ENCODE measurements at places on chromosomes 16 and 17.

GRCh38 chr16:15513156-15513555 lies 78.8 kb downstream of the BMERB1 start:
- DNase-seq: no peak

- no peak for DNase-seq
Observed at GRCh38 chr17:30232824-30233427, 2.6 kb downstream of the SLC6A4 start.

GRCh38 chr17:60358606-60359225 lies 33.2 kb downstream of the USP32 start:
- no peak for DNase-seq

GRCh38 chr17:21072745-21073197 lies 30.0 kb upstream of the USP22 start:
- DNase-seq: no peak

DNA sequence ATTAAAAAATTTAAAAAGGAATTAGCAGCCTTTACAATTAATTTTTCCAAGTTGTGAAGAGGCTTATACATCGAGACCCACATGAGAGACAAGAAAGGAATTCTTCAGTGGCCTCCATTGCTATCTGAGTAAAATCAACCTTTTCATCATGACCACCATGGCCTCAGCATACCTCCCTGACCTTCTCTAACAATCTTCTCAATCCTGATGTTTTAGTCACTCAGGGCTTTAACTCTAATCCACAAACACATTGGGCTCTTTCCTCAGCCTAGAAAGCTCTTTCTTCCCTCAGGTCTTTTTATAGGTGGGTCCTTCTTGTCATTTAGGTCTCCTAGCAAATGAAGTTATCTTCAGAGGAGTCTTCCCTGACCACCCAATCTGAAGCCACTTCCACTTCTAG lies 46.4 kb downstream of the SPOP start:
- DNase-seq: no peak

GRCh38 chr17:12320286-12320685 lies 299.6 kb downstream of the MAP2K4 start:
- no peak for DNase-seq

DNA sequence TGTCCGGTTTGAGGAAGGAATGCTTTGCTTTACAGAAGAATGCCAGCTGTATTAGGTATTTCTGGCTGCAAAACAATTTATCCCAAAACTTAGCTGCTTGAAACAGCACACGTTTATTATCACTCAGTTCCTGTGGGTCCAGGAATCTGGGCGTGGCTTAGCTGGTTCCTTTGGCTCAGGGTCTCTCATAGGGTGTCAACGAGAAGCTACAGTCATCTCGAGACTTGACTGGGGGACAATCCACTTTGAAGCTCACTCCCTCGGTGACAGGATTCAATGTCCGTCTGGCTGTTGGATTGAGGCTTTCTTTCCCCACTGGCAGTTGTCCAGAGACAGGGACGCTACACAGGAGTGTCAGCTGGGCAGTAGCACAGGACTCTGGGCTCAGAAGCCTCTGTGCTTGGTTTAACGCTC lies 9.6 kb upstream of the RHBDF2 start:
- no peak for DNase-seq

DNA sequence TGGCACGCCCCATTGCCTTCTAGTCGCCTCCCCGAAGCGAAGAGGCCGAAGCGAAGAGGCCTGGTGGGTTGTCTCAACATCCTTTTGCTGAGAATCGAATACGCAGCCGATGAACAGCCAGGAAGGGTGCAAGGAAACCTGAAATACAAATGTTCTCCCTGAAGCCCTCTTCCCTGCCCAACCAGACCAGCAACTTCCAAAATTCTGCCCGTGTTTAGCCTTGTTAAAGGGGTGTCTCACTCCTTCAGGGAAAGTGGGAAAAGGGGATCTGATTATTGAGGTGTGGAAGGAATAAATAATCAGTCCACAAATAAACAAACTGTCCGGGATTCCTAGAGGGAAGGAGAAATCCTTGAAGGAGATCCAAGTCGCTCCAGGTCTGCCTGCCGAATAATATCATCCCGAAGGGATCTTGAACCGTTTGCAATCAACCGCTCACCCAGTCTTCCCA lies 1.4 kb upstream of the FOXC2 start:
- DNase-seq: no peak

DNA sequence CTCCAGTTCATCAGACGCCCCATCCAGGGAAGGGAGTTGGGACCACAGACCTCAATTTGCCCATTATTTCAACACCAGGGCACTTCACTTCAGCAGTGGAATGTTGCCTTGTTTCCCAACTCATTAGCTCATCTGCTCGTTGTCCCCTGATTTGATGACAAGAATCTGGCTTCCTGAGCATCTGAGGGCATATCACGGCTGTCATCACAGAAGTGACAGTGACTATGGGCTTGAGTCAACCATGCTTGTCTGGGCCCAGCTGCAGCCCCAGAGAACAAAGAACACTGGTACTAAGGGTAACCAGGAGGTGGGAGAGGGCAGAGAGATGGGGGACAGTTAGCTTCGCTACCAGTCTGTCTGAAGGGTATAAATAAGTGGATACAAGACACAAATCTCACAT lies 266.0 kb upstream of the SDK2 start:
- no peak for DNase-seq

GRCh38 chr17:78840780-78841611 lies at the start of gene USP36:
USP36 (minus strand) TSS chr17:78840814; CDS start chr17:78836363, 4,451 bp downstream.
- peak; percentile 99 for DNase-seq

GRCh38 chr16:87412371-87412995 lies 20.3 kb downstream of the MAP1LC3B start:
- no peak for DNase-seq

DNA sequence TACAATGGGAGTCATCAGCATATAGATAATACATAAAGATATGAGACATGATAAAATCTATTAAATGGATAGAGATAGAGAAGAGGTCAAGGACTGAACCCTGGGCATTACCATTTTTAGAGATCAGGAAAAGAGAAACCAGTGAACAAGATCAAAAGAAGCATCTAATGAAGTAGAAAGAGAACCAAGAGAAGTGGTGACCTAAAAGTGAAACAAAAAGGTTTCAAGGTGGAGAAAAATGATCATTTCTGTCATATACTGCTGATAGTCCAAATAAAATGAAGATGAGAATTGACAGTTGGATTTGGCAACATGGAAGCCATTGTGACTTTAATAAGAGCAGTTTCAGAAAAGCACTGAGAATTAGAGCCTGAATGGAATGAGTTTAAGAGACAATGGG lies 165.1 kb downstream of the PPM1E start:
- DNase-seq: no peak

GRCh38 chr17:71486261-71486660 lies 634.6 kb upstream of the SOX9 start:
- no peak for DNase-seq

DNA sequence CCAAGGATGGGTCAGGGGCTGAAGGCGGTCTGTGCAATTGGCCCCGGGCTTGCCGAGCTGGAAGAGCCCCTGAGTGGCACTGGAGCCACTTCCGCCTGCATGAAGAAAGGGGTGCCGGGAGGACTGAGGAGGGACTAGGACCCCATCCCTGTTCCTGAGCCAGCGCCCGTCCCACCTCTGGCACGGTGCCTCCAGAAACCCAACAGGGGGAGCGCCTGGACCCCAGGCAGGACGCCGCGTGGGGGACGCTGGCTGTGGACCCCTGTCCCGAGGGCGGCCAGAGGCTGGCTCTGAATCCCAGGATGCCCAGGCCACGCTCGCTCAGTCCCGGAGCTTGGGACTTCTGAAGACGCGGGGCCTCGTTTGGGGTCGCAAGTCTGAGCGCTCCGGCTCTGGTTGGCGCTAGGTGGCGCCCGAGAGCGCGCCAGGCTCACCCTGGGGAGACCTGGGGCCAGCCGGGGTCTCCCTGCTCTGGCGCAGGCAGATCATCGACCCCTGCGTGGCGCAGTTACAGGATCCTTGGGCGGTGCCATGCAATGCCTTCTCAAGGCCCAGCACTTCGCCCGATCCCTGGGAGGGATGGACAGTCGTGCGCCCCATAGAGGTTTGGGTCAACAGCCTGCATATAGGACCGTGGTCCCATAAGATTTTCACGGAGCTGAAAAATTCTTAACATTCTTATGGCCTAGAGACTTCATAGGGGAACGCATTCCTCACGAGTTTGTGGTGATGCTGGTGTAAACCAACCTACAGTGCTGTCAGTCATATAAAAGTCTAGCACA lies 58.5 kb upstream of the CREBBP start:
- DNase-seq: peak; percentile 59

GRCh38 chr17:70041061-70041460 lies 34.0 kb upstream of the KCNJ16 start:
- no peak for DNase-seq

- no peak for DNase-seq
Observed at GRCh38 chr17:78859051-78859450, 18.4 kb upstream of the USP36 start.

- DNase-seq: no peak
Observed at GRCh38 chr17:76106703-76107102, 3.1 kb upstream of the EXOC7 start.

DNA sequence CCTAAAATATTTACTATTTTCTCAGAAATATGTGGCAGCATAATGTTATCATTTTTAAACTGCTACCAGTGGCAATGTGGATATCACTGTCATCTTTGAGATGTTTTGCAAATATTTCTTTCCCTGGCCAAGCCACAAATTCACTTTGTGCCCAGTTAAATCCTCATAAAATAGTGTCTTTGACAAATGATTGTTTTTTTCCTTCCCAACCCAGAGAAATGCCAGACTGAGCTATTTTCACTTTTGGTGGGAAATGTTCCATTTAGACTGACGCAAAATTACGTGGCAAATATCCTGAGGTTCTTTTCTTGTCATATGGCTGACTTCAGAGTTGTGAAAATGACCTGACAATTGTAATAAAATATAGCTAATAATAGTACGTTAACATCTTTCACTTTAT lies 807.0 kb upstream of the SOX9 start:
- no peak for DNase-seq

DNA sequence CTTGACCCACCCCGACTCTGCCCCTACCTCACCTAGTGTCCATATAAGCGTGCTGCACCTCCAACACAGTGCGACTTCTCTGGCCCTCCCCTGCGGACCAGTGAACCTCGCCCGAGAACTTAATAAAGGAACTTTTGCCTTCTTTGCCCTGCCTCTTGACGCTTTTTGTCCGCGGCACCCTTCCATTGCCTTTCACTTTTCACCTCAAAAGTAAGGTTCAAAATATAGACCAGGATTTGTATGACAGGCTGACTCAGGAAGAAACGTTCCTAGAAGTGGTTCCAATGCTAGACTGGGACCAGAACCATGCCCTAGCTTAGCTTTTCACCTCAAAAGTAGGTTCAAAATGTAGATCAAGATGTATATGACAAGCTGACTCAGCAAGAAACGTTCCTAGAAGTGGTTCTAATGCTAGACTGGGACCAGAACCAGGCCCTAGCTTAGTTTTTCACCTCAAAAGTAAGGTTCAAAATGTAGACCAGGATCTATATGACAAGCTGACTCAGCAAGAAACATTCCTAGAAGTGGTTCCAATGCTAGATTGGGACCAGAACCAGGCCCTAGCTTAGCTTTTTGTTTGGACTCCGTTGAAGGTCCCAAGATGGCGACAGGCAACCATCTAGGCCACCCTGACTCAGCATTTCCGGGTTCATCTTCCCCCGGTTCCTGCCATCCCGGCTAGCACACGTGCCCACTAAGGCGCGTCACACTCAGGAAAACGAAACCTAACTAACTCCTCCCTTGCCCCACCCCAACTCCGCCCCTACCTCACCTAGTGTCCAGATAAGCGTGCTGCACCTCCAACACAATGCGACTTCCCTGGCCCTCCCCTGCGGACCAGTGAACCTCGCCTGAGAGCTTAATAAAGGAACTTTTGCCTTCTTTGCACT lies 51.0 kb upstream of the TMEM97 start:
- no peak for DNase-seq

DNA sequence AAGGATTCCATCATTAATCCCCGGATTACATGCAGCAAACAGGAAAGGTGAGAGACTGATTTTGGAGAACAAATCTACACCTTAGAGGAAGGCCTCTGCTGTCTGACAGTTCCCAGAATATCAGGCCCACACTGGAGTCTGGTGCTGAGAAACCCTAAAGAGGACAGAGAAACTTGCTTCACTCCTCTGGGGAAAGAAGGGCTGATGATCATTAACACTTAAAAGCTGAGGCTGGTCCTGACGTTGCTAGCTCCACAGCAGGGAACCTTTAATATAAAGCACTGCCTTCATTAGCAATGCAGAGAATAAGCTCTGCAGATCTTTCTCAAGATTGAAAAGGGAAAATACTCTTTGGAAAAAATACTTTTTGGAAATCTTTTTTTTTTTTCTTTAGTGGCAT lies 1472.4 kb upstream of the GOT2 start:
- no peak for DNase-seq

DNA sequence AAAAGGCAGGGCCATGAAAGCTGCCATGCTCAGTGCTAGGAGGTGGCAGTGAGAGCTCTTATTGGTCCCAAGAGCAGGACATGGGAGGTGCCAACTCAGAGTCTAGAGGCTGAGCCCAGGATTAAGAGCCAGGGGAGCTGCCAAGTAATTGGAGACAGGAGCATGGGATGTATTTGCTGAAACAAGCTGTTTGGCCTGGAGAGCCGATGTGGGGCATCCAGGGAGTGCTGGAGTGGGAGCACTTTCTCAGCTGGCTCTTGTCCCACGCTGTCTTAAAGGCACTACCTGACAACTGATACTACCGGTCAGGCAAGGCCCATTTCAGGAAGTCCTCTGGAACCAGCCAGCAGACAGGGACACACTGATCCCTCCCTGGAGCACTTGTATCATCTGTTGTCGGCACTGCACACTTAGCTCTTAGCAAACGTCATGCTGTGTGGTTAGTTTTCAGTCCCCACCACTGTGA lies 19.3 kb downstream of the ANKFN1 start:
- no peak for DNase-seq

GRCh38 chr16:7921345-7921744 lies 588.7 kb downstream of the RBFOX1 start:
- DNase-seq: no peak

- DNase-seq: peak; percentile 56
Observed at GRCh38 chr17:39200070-39200879, at the start of gene RPL19. RPL19 (plus strand) TSS chr17:39200283; CDS start chr17:39200345, 62 bp downstream.

DNA sequence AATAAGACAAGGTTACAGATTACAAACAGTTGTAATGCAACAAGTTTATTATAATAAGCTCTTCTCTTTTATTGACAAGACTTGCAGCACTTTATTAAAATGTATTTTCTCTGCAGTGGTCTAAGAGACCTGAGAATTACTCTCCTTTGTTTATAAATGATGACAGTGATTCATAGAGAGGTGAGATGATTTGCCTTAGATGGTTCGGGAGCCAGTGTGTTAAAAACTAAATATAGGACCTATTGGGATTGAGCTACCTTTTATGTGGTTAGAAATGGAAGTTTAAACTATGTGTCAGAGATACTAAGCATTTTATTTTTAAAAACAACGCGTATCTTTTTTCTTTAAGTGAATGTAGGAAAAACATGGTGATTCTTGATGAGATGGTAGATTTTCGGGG lies 2.9 kb upstream of the KRTAP3-3 start:
- DNase-seq: no peak

DNA sequence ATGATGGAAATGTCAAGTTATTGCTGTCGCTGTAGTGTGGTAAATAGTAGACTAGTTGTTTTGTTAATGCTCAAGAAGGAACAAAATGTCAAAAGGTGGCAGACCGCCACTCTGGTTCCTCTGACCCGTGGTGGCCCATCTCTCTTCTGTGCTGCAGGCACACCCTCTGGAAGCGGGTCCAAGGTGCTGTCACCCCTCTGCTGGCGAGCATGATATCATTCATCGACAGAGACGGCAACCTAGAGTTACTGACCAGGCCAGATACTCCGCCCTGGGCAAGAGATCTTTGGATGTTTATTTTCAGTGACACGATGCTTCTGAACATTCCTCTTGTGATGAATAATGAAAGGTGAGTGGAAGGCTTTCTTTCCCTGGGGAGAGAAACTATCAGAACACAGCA lies 56.8 kb upstream of the ENDOV start:
- no peak for DNase-seq

Data from stimulated activated CD4-positive, alpha-beta T cell treated with anti-CD3 and anti-CD28 coated beads, TNF-alpha, amount 100 ng/mL, for 1 hour (primary cell).